ENCODE measurements at places on chromosomes 3 and 15.

DNA sequence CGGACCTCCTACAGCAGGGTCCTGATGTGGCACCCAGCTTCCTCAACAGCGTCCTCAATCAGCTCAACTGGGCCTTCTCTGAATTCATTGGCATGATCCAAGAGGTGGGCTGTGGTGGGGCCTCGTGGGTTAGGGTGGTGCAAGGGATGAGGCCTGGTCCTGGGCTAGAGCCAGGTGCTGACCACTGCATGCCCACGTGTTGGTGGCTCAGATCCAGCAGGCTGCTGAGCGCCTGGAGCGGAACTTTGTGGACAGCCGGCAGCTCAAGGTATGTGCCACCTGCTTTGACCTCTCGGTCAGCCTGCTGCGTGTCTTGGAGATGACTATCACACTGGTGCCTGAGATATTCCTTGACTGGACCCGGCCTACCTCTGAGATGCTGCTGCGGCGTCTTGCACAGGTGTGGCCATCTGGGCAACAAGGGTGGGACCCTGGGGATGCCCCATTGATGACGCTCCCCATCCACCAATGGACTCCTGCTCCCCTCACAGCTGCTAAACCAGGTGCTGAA lies 3.8 kb downstream of the AMIGO3 start:
- H3K27me3 ChIP-seq, result no peaks in the 10 kb centered on the region
- H3K4me1 ChIP-seq, result peaks cover 42% of the 10 kb centered on the region
- H3K36me3 ChIP-seq, result peaks cover 20% of the 10 kb centered on the region
- no peak for DNase-seq

DNA sequence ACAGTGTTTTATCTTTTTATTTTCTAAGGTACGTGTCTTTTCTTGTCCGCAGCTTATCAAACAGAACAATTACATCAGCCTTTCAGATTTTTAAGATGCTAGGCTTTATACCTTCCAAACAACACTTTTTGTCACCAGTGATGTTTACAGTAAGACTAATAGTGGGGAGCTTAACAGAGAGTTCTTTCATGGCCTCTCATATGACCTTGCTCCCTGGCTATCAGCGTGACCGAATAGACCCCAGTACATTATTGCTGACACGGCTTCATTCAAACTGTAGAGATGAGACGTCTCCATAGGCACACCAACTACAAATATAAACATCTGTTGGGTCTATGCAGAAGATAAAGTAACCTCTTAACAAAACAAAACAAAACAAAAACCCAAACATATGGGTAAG lies 477.6 kb upstream of the KCNMB2 start:
- no peak overlapping the region for H3K4me3 ChIP-seq
- H3K27ac ChIP-seq, result no peak overlapping the region
- no peaks in the 10 kb centered on the region for H3K27me3 ChIP-seq

DNA sequence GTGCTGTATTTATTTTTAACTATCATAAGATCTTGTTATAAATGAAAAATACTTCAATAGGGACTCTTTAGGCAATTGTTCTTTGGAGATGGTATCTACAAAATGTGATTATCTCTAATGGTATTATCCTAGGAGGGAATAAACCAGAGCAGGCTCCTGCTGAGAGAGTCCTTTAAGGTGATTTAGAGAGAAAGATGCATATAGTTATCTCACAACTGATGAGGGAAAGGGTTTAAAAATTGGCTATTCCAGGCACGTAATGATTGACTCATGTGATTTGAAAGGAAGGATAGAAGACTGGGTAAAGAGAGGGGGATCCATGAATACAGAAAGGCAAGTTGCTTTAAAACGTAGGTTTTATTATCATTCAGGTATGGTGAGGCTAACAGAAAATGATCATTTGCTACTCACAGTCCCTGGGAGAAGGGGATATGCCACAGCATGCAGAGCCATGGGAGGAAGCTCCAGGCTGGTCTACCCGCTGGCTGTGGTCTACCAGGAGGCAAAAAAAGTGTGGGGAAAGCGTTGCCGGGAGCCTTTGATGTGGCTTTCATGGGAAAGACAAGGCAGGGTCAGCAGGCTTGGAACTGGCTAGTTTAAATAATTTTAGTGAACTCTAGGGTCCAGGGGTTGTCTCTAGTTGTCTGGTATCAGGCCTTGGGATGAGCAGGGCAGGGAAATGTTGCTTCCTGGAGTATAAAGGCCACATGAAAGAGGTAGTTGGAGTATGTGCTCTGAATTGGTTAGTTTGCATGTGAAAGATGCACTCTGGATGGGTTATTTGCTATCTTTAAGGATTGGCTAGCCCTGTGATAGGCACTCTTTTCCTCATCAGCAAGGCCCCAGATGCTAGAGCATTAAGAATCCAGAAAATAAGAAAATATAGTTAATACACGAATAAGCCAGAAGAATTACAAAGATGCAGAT lies 798.4 kb upstream of the GRM7 start:
- no peak for DNase-seq
- H3K27ac ChIP-seq, result no peak overlapping the region
- no peaks in the 10 kb centered on the region for H3K36me3 ChIP-seq

DNA sequence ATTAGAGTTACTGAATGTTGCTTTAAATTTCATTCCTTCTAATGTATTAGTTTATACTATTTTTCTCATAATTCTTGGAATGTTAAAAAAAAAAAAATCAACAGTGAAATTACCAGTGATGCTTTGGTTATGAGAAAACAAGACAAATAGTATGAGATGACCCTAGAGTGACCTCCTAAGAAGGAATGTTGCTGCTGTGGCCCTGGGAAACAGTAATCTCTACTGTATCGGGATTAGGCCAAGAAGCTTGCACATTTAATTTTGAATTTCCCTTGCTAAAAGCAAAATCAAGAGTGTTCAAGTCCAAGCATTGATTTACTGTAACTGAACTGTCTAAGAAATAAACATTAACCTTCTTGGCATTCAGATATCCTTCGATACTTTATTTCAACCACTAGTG lies 18.1 kb downstream of the TOPBP1 start:
- DNase-seq, result no peak
- H3K27me3 ChIP-seq, result no peaks in the 10 kb centered on the region
- H3K27ac ChIP-seq, result no peak overlapping the region
- H3K36me3 ChIP-seq, result peaks cover 84% of the 10 kb centered on the region

DNA sequence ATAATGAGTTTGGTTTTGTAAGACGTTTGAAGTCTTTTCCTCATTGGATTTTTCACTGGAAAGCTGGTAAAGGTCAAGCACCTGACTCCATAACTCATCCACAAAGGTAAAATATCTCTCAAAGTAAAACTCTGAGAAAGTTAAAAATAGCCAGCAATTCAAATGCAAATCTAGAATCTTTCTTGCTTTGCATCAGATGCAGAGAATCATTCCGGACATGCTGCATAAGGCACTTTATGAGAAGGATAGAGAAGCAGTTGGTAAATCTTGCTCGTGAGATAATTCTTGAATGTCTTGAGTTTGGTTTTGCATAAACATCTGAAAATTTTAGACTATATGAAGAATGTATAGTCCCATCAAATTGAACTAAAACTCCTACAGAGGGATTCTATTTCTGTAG lies 9.1 kb downstream of the KCNMB2 start:
- no peaks in the 10 kb centered on the region for H3K4me1 ChIP-seq
- H3K36me3 ChIP-seq, result no peaks in the 10 kb centered on the region
- H3K27ac ChIP-seq, result no peak overlapping the region

- no peaks in the 10 kb centered on the region for H3K36me3 ChIP-seq
- no peak overlapping the region for H3K4me3 ChIP-seq
- no peaks in the 10 kb centered on the region for H3K27me3 ChIP-seq
- no peaks in the 10 kb centered on the region for H3K4me1 ChIP-seq
- H3K27ac ChIP-seq, result no peak overlapping the region
- DNase-seq, result no peak
These were observed 912.7 kb downstream of the TUSC7 start for GRCh38 chr3:117622171-117622841.

DNA sequence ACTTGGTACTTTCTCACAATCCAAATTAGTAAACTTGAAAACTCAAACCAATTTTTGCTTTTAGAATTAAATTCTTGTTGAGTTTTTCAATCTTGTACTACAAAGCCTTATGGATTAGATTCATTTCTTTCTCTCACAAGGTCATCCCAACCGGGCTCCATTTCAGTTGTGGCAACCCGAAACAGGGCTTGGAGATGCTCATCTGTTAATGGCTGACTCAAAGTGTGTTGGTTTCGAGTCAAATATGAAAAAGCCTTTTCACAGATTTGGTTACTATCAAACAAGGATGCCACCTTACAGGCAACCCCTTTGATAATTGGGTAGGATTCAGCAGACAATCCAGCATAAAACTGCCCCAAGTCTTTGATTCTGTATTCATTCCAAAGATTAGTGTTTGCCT lies 1.8 kb downstream of the EPM2AIP1 start:
- H3K27me3 ChIP-seq, result no peaks in the 10 kb centered on the region
- H3K4me1 ChIP-seq, result peaks cover 38% of the 10 kb centered on the region
- DNase-seq, result peak; percentile 41
- no peak overlapping the region for H3K4me3 ChIP-seq
- peaks cover 45% of the 10 kb centered on the region for H3K36me3 ChIP-seq
- no peak overlapping the region for H3K27ac ChIP-seq

GRCh38 chr3:137131081-137131480 lies 173.3 kb downstream of the IL20RB start:
- H3K27me3 ChIP-seq, result peaks cover 6% of the 10 kb centered on the region
- no peak overlapping the region for H3K4me3 ChIP-seq
- H3K27ac ChIP-seq, result no peak overlapping the region
- no peaks in the 10 kb centered on the region for H3K4me1 ChIP-seq
- no peak for DNase-seq
- no peaks in the 10 kb centered on the region for H3K36me3 ChIP-seq

DNA sequence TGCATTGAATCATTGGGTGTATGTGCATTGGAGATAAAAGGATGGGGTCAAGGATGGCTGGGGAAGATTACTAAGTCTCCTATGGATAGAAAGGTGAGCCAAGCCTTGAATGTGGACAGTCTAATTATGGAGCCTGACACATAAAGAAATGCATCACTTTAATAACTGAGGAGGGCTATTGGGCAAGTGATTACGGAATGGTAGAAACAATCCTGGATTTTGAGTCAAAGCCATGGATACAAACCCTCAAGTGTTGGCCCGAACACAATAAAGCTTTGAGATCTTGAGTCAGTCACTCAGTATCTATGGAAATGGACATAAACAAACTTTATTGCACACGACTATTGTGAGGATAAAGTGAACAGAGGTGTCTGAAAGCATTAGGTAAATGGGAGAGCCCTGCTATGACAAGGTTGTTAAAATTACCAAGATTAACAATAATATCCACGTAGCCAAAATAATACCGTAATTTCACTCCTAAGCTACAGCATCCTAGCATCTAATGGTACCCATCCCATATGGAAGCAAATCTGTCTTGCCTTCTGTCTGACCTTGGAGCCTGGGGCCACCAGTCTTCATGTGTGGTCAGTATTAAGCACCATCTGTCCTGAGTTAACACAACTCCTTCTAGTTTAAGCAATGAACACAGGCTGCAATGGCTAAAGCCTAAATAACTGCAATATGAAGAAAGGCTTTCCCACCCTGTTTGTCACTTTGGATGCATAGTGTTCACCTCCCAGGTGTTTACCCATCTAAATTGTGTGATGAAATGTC lies 136.9 kb upstream of the PRICKLE2 start:
- H3K27ac ChIP-seq, result no peak overlapping the region
- peaks cover 2% of the 10 kb centered on the region for H3K27me3 ChIP-seq
- H3K4me3 ChIP-seq, result no peak overlapping the region
- DNase-seq, result no peak

GRCh38 chr15:95990833-95991232 lies 339.7 kb upstream of the NR2F2 start:
- peaks cover 4% of the 10 kb centered on the region for H3K4me1 ChIP-seq
- H3K36me3 ChIP-seq, result no peaks in the 10 kb centered on the region
- H3K4me3 ChIP-seq, result no peak overlapping the region
- H3K27ac ChIP-seq, result no peak overlapping the region
- peaks cover 13% of the 10 kb centered on the region for H3K27me3 ChIP-seq

DNA sequence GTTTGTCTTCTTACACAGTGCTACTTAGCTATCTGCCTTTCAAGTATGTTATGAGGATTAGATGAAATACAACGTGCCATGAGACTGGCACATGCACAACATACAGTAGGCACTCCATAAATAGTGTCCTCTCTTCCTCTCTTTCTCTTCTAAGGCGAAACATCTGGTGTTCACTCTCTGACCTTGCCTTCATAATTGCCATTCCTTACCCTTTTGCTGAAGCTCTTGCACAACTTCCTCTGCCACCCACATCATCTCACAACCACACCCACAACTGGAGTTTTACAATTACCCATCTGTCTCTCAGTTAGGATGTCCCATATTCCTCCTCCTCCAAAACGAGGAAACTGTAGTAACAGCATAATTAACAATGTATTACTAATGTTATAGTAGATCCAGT lies 26.4 kb upstream of the ACP3 start:
- H3K36me3 ChIP-seq, result no peaks in the 10 kb centered on the region
- DNase-seq, result no peak
- no peak overlapping the region for H3K27ac ChIP-seq
- peaks cover 1% of the 10 kb centered on the region for H3K4me1 ChIP-seq

DNA sequence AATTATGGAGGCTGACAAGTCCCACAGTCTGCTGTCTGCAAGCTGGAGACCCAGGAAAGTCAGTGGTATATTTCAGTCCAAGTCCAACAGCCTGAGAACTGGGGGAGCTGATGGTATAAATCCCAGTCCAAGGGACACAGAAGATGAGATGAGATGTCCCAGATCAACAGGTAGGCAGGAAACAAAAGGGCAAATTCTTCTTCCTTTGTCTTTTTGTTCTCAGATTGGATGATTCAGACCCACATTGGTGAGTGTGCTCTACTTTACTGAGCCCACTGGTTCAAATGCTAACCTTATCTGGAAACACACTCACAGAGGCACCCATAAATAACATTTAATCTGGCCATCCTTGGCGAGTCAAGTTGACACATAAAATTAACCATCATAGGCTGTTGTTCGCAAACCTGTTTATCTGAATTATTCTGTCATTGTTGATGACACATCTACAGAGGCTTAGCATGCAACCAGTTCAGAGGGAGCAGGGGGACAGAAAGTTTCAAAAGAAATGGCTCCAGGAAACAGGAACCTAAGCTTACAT lies 62.7 kb upstream of the ITGA11 start:
- no peak overlapping the region for H3K4me3 ChIP-seq
- no peaks in the 10 kb centered on the region for H3K36me3 ChIP-seq
- no peak for DNase-seq
- peaks cover 46% of the 10 kb centered on the region for H3K27me3 ChIP-seq
- no peak overlapping the region for H3K27ac ChIP-seq

DNA sequence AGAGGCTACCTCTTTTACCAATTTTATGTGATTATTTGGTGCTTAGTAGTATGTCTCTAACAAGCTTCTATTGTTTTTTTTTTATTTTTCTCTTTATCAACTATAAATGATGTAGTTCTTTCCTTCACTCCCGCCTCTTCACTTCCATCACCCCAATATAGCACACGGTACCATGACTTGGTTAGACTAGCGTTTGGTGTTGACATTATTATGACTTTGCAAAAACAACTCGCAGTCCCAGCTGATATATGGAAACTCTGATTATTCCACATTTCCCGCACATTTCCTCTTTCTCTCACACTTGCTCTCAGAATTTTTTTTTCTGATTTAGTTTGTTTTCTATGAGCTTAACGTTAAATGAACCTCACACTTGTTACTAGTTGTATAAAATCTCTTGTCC lies 162.2 kb downstream of the GREM1 start:
- H3K36me3 ChIP-seq, result no peaks in the 10 kb centered on the region
- no peaks in the 10 kb centered on the region for H3K4me1 ChIP-seq
- H3K27ac ChIP-seq, result no peak overlapping the region
- no peak for DNase-seq

- H3K27me3 ChIP-seq, result peaks cover 7% of the 10 kb centered on the region
- no peaks in the 10 kb centered on the region for H3K36me3 ChIP-seq
- DNase-seq, result no peak
These were observed 74.1 kb upstream of the FRMD4B start for GRCh38 chr3:69460034-69460433.

Data from activated CD4-positive, alpha-beta memory T cell treated with anti-CD3 and anti-CD28 coated beads, Interleukin-2, amount 10 ng/mL, durations not matched to agents 7 days and 5 days (primary cell).